ENCODE measurements at places on chromosomes 4 and X.

DNA sequence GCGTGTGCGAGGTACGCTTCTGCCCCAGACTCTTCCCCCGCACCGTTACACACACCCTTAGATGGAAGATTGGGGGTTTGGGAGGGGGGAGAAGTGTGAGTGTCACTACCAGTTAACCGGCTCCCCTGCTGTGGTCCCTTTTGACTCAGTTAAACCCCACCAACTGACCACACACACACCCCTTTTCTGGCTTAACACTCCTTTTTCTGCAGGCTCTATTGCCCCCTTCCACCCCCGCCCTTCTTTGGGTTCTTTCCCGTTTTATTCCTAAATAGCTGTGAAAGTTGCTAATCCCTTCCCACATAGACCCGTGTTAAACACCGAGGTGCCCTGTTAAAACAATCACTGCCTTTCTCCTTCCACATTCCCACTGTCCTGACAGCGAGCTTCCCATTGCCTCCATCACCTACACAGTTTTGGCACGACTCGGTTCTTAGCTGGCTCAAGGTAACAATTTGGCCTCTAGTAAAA lies 3.7 kb upstream of the NR3C2 start:
- no peak for DNase-seq

DNA sequence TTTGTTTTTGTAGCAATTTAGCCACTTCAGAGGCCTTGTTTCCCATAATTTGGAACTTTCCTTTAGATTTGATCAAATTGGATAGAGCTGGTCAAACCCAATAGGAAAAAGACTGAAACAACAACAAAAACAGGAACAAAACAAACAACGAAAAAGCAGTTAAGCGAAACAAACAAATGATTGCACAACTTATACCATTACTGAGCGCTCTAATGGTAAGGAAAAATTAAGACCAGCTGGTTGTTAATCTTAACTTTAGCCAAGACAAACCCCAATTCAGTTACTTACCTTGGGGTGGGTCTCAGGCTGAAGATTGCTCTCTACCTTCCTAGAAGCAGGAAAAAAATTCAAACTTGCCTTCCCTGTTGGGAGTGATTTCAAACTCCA lies 38.3 kb downstream of the SPCS3 start:
- DNase-seq = no peak

- DNase-seq = no peak
Observed at GRCh38 chr4:186216465-186217024, 10.8 kb upstream of the KLKB1 start.

GRCh38 chrX:18575744-18576143 lies 96.2 kb downstream of the RS1 start:
- DNase-seq = no peak

DNA sequence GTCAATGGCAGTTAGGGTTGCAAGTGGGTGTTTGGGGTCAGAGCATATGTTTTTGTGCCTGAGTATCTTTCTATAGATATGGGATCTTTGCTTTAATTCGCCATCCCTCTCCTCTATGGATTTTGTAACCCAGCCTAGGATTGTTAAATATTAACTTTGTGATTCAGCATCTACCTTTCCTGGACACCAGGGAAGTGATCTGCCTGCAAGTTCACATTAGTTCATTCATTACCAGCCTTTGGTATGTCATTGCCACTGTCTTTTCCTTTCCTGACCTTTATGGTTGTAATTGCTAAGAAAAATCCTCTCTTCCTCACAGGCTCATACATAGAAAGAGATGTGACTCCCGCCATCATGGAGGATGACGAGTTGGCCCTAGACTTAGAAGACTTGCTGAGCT lies 73.8 kb downstream of the KIT start:
- DNase-seq = no peak

GRCh38 chr4:60808726-60809485 lies 391.2 kb upstream of the ADGRL3 start:
- no peak for DNase-seq

DNA sequence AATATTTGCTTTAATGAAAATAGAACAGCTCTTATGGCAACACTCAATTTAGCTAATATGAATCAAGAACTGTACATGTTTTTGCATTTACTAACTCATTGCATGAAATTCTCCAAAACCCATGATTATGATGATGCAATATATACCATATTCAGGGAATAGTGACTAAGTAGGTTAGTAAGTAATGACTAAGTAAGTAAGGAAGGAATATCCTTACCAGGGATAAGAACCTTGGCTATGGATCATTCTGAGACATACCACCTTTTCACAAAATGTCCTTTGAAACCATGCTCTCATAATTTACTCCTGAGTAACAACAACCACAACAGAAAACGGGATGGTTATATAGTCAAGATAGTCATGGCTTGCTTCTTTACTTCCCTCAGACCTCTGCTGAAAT lies 1513.0 kb downstream of the STIM2 start:
- no peak for DNase-seq

- DNase-seq = peak; percentile 32
Observed at GRCh38 chr4:71187404-71188155, 151.2 kb upstream of the SLC4A4 start.

- no peak for DNase-seq
Observed at GRCh38 chrX:133648594-133648993, 233.3 kb upstream of the GPC4 start.

DNA sequence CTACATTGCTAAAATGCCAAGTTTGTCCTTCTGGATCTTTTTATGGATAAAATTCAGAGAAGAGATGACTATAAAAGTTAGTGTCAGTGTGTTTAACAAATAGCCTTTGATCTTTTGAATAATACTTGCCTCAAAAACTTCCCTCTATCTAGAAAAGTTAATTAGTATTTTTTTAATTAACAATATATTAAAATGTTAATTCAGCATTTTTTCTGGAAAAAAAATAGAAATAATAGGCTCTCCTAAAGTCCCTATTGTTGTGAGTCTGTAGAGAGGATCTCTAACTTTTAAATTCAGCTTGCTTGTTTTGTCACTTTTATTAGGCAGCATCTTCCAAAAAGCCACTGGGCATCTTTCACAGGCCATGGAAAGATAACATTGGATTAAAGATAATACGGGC lies 435.2 kb upstream of the RASGEF1B start:
- DNase-seq = no peak

DNA sequence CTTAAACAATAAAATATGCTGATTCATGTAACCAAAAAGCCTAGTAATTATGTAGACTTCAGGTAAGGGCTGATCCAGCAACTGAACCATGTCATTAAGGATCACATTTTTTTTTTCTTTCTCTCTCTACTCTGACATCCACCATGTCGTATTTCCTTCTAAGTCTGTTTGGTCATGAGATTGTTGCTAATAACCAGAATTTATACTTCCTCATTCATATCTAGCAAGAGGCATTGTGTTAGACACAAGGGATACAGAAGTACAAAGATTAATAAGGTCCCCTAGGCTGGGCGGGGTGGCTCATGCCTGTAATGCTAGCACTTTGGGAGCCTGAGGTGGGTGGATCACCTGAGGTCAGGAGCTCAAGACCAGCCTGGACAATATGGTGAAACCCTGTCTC lies 24.1 kb downstream of the PHEX start:
- no peak for DNase-seq

GRCh38 chrX:56066016-56066415 lies 166.1 kb upstream of the KLF8 start:
- DNase-seq = no peak

- no peak for DNase-seq
Observed at GRCh38 chrX:31459361-31459760, 387.5 kb upstream of the FTHL17 start.

DNA sequence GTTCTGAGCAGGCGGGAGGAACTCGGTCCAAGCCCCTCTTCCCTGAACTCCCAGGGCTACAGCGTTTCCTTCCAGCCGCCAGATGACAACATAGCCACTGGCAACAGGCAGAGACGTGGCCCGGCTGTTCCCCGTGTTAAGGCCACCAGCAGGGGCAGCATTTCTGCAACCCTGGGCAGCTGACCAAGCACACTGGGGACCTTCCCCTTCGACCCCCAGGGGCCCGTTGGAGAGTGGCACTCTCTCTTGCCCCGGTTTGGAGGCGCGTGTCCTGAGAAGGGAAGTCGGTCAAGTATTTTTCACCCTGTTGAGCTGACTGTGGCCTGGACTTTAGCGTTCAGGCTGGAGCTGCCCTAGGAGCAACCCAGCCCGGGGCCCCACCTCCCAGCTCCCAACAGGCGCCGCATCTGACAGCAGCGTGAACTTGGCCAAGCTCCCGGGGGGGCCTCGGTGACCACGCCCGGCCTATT lies 37.6 kb downstream of the ZBTB49 start:
- no peak for DNase-seq

- no peak for DNase-seq
Observed at GRCh38 chrX:44299177-44299576, 44.3 kb downstream of the EFHC2 start.

DNA sequence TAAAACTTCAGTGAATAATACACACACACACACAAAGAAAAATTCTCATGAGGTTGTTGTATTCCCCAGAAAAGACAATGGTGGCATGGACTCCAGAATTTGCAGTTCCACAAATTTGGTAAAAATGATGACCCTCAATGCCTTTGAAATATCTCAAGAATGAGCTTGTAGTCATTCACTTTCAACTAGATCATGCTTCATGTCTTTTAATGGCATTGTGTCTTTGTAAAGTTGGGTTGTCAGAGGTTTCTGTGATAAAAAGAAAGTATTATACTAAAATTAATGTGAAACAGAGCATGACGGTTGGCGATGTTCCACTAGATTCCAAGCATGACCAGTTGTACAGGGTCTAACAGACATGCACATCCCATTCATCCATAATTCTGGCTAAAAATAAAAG lies 685.0 kb upstream of the FRG1 start:
- DNase-seq = no peak

All from activated CD4-positive, CD25-positive, alpha-beta regulatory T cell treated with anti-CD3 and anti-CD28 coated beads, Interleukin-2, amount 50 U/mL, for 72 hours (primary cell).